ENCODE measurements at places on chromosomes 16 and 17.

GRCh38 chr17:76868669-76869495, 678 bp downstream of the MGAT5B start:
- no peak for DNase-seq

DNA sequence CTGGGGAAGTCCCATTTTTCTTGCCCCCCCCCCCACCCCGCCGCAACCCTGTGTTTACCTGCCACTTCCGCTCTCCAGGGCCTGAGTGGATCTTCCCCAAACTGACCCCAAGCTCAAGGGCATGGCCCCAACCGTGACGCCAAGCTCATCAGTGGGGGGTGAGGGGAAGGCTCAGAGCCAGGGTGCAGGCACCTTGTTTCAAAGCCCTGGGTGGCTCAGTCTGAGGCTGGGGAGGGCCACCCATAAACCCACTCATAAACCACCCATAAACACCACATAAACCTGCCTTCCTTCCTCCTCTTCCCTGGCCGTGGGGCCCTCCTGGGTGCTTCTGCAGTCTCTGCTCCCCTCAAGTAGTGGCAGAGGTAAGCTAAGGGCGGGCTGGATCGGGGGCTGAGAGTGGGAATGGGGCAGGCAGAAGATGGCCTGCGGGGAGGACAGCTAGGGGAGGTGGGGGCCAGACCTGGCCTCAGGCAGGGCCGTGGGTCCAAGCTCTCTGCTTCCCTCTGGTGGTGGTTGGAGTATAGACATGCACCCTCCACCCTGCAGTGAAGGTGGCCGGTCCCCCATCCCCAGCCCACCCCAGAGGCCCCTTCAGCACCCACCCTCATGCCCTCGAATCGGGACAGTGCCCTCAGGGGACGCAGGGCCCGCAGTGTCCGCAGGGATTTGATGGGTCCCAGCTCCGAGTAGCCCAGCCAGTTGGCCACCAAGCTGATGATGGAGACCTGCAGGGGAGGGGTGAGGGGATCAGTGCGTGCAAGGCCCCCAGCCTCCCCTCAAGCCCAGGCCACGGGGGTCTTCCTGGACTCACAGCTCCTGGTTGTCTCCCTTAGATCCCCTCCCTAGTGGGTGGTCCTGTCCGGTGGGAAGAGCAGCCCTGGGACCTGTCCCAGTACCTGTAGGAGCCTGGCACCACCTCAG, 14.6 kb upstream of the CD79B start:
- DNase-seq = peak; percentile 28

GRCh38 chr17:45371414-45372324, 54.8 kb upstream of the MAP3K14 start:
- DNase-seq = no peak

DNA sequence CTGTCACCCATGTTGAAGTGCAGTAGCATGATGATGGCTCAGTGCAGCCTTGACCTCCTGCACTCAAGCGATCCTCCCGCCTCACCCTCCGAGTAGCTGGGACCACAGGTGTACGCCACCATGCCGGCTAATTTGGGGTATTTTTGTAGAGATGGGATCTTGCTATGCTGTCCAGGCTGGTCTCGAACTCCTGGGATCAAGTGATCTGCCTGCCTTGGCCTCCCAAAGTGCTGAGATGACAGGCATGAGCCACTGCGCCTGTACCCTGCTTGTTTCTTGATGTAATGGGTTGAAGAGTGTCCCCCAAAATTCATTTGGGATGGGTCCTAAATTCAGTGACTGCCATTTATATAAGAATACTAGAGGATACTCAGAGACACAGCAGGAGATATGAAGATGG, 57.2 kb downstream of the ABCC6 start:
- DNase-seq = no peak

DNA sequence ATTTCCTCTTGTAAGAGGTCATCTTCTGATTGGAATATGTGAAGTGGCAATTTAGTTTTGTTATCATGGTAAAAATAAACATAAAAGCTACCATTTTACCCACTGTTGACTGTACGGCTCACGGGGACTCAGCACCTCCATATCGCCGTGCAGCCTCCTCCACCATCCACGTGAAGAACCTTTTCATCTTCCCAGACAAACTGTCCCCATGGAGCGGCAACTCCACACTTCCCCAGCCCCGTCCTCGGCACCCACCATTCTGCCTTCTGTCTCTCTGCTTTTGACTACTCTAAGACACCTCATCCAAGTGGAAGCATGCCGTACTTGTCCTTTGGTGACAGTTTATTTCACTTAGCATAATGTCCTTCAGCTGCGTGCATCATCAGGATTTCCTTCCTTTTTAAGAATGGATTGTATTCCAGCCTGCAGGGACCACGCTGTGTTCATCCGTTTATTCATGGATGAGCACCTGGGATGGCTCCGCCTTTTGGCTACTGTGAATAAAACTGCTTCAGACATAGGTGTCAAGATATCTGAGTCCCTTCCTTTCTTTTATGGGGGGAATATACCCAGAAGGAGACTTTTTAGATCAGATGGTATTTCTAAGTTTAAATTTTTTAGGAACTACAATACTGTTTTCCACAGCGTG, 14.3 kb downstream of the FBXO31 start:
- no peak for DNase-seq

- DNase-seq = no peak
Observed at GRCh38 chr17:61203671-61204131, 195.9 kb upstream of the TBX2 start.

DNA sequence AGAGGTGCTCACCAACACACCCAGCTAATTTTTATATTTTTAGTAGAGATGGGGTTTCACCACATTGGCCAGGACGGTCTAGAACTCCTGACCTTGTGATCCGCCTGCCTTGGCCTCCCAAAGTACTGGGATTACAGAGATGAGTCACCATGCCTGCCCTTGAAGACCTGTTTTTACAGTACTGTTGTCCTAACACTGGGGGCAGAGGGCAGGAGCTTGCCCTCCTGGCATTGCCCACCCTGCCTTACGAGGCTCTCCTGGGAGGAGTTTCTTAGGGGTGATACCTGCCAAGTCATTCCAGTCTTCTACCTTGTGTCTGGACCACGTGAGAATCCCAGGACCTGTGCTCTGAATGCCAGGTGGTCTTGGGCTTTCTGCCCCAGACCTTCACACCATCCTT, 2.7 kb downstream of the ASPSCR1 start:
- DNase-seq = no peak

GRCh38 chr16:68563631-68564381, 24.7 kb downstream of the ZFP90 start:
- DNase-seq = no peak

DNA sequence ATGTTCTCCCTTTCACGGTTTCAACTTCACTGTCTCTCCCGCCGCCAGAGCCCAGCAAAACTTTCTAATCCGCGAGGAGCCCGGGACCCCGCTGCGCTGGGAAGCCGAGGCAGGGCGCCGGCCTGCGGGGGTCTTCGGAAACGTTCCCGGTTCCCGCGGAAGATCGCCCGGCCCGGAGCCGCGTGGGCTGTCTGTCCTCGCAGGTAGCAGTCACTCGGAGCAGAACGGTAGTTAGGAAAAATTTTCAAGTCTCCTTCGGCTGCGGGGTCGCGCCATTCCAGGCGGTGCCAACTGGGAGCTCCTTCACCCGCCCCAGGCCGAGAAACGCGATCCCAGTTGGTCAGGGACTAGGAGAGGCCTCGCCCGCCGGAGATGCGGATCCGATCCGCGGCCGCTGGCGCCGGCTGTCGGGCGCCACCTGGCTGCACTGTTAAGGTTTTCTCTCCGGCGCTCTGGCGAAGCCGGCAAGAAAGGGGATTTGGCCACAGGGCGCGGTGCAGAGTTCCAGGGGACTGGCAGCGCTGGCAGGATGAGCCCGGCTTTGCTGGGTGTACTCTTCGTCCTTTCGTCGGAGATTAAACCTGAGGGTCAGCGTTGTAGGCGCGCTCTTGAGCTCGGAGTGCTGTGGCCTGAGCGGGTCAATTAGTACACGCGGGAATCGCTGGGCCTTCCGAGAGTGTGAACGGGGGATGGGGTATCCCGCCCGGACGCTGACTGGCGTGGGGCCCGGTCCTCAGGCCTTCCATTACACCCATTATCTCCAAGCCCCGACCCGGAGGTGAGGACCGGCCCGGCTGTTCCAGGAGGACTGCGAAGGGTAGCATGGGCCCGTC, 135.4 kb downstream of the KCNJ12 start:
- peak; percentile 37 for DNase-seq

DNA sequence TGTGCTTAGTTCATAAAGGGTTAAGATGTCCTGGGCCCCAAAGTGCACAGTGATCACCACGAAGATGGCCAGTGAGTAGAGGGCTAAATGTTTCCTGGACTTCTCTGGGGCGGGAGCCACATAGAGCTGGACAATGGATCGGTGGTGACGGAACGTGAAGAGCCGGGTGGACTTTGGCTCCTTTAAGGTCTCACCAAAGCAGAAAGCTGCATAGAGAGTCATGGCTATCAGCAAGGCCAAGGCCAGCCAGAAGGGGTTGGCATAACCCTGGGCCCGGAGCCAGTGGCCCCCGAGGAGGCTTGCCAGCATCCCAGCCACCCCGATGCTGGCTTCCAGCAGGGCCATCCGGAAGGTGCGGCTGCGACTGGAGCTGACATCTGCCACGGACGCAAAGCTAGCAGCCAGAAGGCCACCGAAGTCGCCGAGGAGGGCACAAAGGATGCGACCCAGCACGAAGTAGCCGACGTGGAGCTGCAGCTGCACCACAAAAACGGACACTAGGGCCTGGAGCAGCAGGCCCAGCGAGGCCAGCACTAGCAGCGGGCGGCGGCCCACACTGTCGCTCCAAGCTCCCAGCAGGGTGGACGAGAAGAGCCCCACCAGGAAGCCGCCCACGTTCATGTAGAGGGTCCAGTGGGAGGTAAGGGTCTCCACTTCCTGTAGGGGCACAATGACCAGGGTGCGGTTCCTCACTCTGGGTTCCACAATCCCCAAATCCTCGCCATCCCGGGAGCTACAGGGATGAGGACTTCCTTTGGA, 1.0 kb downstream of the SLC46A1 start:
- DNase-seq = no peak

- peak; percentile 57 for DNase-seq
Observed at GRCh38 chr17:78414178-78415162, 36.0 kb downstream of the PGS1 start.

- DNase-seq = no peak
Observed at GRCh38 chr17:47220531-47220999, 11.4 kb downstream of the MYL4 start.

- DNase-seq = no peak
Observed at GRCh38 chr17:44005527-44006271, 1.3 kb downstream of the NAGS start.

GRCh38 chr17:58344047-58344790, 7.8 kb downstream of the SUPT4H1 start:
- DNase-seq = peak; percentile 64

GRCh38 chr17:40358323-40359038, 6.1 kb downstream of the GJD3 start:
- peak; percentile 80 for DNase-seq

DNA sequence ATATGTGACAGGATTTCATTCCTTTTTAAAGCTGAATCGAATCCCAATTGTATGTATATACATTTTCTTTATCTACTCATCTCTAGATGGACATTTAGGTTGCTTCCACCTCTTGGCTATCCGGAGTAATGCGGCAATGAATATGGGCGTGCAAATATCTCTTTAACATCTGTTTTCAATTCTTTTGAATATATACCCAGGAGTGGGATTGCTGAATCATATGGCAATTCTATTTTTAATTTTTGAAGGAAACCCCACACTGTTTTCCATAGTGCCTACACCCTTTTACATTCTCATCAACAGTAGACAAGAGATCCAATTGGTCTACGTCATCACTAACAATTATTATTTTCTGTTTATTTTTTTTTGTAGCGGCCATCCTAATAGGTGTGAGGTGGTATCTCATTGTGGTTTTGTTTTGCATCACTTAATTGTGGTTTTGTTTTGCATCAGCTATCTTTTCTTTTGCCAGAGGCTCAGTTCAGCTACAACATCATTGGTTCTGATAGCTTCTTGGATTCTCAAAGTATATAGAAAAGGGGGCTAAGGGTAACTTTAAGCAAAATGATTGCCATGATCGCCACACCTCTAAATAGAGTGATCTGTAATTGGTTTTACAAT, 25.6 kb upstream of the MAP2K6 start:
- no peak for DNase-seq
